ENCODE measurements at places on chromosomes 1 and 21.
A peak's percentile ranks its signal among the peaks of the same experiment; 100 is the strongest.

DNA sequence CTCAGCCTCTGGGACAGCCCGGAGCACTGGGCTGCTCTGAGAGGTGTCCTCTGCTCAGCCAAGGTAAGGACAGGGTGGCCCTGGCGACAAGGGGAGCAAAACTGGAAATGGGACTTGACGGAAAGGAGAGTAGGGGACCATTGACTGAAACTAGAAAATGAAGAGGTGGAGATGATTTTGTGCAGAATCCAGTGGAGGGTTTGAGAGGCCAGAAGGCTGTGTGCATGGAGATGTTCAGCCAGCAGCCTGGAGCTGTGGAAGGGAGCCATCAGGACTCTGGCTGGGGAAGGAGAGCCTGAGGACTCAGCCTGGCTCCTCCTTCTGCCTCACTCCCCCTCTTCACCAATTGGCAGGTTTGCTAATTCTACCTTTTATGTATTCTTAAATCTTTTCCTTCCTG is 114.2 kb downstream of the EDEM3 start:
- DNase-seq = no peak

- peak; percentile 98 for DNase-seq
Observed at GRCh38 chr1:41498804-41499203, 14.3 kb upstream of the EDN2 start.

DNA sequence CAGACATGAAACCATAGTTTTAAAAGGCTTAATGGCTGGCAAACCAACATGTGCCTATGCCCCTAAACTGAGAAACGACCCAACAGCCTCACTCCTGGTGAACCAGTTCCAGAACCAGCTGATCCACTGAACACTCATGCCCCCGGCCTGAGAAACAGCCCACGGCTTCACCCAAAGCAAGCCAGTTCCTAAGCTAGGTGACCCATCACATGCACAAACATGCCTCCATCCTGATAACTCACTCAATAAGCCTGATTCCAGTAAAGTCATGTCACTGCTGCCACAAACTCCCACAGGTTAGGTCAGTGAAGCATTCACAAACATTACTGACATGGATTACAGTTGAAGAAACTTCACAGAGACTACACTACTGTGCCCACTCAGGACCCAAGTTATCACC is 161.6 kb downstream of the USH2A start:
- no peak for DNase-seq

GRCh38 chr1:247357781-247358211 is 26.1 kb upstream of the ZNF496 start:
- no peak for DNase-seq

DNA sequence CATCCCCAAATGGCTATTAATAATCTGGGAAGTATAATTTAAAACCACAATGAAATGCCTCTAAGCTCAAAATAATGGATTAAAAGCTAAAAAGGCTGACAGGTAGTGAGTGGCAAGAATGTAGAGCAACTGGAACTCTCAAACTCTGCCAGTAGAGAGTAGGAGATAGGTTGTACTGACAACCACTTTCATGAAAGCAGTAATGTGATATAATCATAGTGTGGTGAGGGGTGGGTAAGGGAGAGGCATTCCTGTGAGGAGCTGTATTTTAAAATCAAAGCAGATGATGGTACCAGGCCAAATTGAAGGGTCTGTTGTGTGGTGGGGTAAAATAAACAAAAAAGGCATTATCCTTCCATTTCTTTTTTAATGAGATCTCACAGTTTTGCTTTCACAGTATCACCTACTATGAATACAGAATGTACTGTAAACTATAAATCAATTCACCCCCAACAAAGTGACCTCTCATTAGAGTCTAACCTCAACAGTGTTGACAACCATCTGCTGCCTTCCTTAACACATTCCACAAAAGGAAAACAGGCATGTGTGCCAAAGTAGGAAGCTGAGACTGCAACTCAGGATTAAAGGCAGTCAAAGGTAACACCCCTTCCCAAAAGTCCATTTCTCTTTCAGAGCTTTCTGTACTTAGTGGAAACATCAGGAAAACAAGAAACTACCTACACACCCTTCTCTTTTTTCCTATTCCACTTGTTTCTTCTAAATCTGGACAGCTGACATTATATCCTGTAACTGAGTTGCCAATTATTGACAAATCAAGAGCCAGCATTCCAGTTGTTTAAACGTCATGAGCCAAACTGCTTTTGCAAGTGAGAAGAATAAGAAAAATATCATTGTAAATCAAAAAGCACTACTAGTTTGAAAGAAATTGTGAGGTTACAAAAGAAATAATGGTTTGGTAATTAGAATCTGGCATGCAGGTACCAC is 130.8 kb downstream of the FAF1 start:
- DNase-seq = no peak

DNA sequence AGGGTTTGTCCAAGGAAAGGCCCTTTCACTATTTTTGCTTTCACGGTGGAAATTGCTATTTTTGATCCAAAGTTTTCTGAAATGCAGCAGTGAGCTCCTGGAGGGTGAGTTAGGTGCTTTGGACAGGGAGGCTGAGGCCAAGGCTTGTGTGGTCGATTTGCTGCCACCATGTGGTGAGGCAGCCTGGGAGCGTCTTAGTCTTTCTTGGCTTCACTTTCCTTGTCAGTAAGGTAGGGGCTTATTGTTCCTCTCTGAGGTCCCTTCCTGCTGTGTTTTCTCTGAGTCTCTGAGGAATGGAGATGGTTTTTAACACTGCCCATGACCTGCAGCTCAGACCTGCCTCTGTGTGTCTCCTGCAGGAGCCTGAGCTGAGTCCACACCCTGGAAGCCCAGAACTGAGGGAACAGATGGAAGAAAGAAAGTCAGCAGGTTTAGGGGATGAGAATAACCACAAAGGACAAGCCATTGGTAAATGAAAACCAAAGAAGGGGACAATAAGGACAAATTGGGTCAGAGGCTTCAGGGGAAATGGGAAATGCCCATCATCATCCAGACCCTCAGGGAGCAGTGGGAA is 20.1 kb upstream of the S100A10 start:
- no peak for DNase-seq

- DNase-seq = no peak
Observed at GRCh38 chr1:83756984-83757717, 241.8 kb downstream of the TTLL7 start.

GRCh38 chr1:216057063-216057462 is 366.2 kb downstream of the USH2A start:
- DNase-seq = no peak

GRCh38 chr21:46308431-46308830 is 15.2 kb downstream of the C21orf58 start:
- DNase-seq = no peak

DNA sequence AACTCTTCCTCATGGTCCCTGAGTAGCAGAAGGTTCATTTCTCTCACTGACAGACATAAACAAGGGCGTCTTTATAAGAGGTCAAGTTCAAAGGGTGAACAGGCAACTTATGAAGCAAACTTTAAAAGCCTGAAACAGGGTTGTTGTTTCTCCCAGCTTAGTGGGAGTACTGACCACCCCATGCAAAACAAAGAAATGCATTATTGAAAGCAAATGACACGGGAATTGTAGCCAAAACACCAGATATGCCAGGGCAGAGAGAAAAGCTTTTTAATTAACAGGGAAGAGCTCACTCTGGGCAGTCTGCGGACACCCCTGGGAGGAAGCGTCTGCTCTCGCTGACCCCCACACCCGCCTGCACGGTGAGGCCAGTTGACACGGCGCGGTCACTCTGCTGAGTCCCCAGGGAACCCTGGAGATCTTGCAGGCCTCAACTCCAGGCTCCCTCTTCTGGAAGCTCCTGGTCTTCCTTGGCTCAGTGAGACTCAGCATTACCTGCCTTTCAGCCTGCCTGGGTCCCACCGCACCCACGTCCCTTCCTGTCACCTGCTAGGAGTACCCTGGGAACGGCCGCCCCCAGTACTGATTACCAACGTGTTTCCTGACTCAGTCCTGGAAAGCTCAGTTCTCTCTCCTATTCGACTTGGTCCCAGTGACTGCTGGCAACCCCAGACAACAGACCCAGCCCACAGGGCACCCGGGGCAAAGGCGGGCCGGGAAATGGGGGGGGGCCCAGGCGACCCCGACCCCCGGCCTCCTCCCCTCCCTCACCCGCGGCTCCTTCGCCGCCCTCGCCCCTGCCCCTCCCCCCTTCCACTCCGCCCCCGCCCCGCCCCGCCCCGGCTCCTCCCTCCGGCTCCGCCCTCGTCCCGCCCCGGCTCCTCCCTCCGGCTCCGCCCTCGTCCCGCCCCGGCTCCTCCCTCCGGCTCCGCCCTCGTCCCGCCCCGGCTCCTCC is 972 bp downstream of the CFAP410 start:
- no peak for DNase-seq

GRCh38 chr21:39103689-39104088 is 79.6 kb downstream of the PSMG1 start:
- no peak for DNase-seq

DNA sequence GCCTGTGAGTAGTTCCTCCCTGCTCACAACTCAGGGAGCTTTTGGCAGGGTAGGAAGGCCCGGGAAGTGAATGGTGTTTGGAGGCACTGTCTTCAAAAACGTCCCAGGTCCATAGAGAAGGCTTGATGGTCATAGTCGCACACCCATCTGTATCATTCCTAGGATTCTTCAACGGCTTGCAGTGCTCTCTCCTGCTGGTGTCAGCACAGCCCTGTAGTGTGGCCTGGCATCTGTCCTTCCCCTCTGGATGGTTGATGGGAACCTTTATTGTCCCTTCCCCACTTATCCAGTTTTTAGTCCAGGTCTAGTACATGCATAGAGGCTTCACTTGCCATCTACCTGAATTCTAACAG is 142.8 kb upstream of the HOOK1 start:
- DNase-seq = no peak

DNA sequence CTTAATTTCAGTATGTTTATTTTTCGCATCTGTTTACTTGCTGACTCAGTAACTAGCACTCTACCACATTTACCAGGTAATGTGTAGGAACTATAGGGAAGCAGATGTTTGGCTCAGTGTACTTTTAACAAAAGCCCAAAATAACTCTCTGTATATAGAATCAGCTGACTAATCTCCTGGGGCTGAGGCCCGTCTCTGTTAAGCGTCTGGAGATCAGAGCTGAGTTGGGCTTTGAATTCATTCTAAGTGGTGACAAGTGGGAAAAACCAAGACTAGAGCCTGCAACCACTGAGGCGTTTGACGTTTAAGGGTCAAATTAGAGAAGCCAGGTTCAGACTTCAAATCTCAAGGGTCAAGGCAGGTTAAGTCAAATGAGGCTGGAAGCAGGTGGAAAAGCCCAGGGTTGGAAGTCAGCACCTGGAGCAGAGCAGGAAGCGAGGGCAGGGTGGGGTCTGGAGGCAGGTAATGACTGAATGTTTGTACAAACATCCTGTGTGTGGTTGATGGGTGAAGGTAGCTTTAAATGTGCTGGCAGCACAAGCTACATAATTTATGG is 56.8 kb upstream of the LYST start:
- peak; percentile 70 for DNase-seq

- no peak for DNase-seq
Observed at GRCh38 chr1:1437904-1438376, 2.5 kb downstream of the VWA1 start.

DNA sequence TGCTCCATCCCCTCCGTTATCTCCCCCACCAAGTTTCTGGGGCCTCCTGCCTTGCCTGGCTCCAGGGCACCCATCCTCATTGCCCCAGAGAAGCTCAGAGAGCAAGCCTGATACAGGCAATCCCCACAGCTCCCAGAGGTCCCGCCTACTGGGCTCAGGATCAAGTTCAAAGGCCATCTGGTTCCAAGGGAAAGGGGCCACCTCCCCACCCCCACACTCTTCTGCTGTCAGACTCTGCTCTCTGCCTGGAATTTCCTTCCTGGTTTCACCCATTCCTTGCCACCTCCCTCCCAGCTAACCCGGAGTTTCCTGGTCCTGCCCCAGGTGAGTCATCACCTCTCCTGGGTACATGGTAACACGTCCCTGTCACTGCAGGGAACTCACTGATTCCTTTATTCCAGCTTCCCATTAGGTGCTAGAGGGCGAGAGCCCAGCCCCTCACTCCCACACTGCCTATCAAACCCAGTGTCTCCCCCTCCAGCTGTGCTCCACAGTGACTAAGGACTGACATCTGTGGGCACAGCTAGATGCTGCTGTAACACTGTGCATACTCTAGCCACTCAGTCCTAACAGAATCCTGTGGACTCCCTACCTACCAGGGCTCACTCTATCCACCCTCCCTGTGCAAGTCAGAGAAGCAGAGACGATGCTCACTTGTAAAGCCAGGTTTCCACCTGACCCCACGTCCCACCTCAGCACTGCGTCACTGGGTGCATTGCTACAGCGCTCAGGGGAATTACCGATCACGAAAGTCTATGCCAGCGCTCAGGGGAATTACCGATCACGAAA is 21.8 kb downstream of the RSPH1 start:
- peak; percentile 70 for DNase-seq

DNA sequence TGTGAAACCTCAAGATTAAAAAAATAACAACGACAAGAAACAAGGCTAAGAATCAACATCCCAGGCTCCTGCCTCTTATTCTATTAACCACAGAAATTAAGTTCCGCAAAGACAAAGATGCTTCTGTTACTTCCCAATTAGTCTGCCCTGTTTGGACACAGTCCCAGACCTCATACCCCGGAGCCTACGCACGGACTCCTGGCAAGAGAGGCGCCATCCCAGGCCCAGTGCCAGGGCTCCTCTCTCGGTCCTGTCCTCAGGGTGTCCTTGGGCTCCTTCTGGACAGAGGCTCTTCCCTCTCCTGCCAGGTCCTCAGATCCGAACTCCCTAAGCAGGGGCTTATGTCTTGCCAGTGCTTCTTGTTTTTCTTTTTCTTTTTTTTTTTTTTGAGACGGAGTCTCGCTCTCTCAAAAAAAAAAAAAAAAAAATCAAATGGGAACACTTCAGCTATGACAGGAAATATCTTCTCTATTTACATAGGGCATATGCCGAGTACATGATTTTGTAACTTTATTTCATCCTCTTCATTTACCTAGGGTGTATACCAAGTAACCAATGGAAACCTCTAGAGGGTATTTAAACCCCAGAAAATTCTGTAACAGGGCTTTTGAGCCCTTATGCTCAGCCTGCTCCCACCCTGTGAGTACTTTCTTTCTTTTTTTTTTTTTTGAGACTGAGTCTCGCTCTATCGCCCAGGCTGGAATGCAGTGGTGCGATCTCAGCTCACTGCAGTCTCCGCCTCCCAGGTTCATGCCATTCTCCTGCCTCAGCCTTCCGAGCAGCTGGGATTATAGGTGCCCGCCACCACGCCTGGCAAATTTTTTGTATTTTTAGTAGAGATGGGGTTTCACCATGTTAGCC is 11.7 kb upstream of the ENO1 start:
- DNase-seq = peak; percentile 22

DNA sequence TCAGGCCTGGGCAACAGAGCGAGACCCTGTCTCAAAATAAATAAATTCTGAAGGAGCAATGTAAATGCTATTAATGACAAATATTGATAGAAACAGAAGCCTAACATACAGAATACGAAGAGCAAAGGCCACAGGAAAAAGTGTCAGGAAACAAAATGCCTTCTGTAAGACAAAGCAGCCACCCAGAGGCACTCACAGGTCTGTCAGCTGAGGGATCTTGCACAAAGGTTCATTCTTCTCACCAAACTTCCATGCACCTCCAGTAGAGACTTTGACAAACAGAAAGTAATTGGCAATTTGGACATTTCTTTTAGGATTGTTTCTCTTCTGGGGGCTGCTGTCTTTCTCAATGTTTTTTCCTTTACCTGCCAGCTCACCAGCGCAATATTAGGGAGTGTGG is 1.2 kb upstream of the ALDH9A1 start:
- DNase-seq = no peak

Data from NCI-H2029 (cell line).